ENCODE measurements at places on chromosomes 2 and 18.

DNA sequence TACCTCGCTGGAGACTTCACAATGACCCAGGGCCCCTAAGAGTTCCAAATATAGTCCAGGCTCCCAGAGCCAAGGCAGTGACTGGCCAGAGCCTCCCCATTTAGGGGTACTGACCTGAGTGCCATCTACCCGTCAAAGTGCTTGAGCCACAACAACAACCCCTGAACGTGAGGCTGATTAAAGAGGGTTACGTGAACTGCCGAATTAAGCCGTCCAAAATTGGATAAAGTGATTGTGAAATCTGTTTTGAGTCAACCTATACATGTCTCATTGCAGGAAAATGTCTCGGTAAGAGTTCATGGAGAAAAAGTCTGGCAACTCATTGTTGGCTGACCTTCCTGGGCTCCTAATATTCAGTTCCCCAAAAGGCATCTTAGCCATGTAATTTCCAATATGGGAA lies 116.3 kb downstream of the TTC32 start:
- DNase-seq = no peak

- peak; percentile 71 for DNase-seq
Measured at GRCh38 chr2:131673400-131674173, 145.9 kb downstream of the CCDC74A start.

DNA sequence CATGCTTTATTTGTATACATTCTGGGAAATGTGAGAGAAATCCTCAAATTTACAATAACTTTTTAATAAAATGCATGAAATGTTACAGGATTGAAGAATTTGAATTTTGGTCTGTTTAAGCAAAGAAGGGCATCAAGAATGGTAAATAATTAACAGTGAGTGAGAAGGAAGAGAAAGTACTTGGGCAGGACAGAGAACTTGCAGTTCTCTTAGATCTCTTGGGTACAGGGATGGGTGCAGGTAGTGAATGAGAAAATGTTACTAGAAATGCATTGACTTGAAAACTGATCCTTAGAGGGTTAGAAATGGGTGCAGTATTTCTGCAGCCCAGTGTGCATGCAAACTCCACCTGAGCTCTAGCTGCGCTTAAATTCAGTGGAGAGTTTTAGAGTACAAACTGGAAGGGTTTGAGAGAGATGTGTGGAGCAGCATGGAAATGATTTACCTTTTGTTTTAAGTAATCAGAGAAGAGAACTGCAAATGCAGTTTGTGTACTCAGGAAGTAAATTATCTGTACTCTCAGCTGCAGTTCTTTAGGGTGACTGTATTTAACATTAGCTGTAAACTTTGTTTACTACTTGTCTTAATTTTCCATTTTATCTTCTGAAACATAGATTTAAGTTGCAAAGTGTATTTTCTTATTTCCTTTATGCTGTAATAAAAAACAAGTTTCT lies 51.0 kb upstream of the RAB27B start:
- DNase-seq = no peak

GRCh38 chr2:163132850-163133249 lies 294.3 kb upstream of the KCNH7 start:
- no peak for DNase-seq

GRCh38 chr18:48656582-48656981 lies 117.8 kb downstream of the CTIF start:
- DNase-seq = no peak

GRCh38 chr2:184577056-184577455 lies 21.3 kb upstream of the ZNF804A start:
- no peak for DNase-seq

DNA sequence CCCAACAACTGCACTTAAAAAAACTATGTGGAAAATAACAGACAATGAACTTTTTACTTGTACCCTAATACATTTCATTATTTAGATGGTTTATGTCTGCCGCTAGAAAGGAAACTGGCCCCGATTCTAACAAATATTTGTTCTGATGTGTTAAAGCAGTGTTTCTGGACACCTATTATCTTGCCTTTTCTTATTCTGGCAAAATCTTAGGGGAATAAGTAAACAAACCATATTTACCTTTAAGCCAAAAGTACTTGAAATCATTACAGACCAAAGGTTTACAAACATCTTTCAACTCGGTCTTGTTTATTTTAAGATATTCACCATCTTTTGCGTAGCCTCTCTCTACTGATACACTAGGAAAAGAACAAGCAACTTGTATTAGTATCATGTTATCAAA lies 11.8 kb upstream of the DLX1 start:
- DNase-seq = no peak

GRCh38 chr2:226795281-226796011 lies 4.2 kb downstream of the IRS1 start:
- no peak for DNase-seq

- DNase-seq = no peak
Measured at GRCh38 chr18:73908323-73908722, 239.3 kb downstream of the FBXO15 start.

DNA sequence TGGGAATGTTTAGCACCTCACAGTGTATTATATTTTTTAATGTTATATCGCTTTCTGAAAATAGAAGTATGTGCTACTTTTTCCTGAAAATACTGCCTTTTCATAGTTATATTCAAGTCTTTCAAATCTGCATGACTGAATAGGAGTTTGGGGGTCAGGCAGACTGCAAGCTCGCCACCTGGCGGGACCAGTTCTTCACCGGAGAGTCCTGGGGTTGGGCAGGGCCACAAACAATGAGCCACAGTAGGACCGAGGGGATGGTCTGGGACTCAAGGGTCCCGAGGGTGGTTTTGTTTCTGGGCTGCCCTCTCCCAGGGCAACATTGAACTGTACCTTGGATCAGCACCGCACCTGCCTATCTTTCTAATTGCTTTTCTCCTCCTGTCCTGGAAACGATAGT lies 70.6 kb downstream of the VWA3B start:
- no peak for DNase-seq

DNA sequence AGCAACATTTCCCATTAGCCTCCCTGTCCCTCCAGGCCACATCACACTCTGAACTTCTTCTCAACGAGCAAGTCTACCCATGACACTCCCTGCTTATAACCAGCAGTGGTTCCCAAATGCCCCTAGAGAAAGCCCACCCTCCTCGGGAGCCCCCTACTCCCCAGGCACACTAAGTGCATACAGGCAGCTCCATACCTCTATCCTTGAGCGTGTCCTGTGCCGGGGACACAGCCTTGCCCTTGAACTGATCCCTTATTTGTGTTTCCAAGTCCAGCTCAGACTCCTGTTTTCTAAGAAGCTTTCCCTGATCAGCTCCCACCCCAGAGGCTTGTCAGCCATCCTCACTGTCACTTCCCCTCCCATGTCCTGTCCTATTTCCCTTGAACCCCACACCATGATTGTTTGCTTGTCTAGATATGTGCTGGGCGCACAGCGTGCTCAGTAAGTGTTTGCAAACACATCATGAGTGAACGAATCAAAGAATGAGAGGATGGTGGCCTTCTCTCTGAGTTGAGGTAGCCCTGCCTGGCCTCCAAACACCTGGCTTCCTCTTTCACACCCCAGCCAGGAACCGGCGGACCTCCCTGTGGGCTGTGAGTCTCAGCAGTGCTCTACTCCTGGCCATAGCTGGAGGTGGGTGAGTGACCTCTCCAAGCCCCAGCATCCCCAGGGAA lies 2.1 kb downstream of the TEX51 start:
- DNase-seq = no peak

GRCh38 chr2:172806493-172806892 lies 70.8 kb downstream of the RAPGEF4 start:
- no peak for DNase-seq

DNA sequence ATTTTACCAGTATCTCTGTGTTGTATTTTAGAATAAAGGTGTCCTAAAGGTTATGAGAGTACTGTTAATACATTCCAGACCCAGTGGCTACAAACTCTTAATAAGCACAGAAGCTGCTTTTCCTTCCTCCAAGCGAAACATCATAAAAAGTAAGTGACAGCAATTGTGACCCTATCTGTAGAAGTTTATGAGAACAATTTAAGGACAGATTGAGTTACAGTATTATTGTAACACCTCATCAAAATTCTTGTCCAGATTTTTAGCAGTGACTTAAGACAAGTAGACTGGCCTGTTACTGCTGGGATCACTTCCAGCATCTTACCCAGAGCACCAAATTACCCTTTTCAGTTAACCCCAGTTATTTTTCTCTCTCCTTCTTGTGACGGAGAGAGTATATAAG lies 154.6 kb downstream of the ERBB4 start:
- no peak for DNase-seq

- DNase-seq = no peak
Measured at GRCh38 chr2:42331569-42332284, 29.3 kb downstream of the COX7A2L start.

- DNase-seq = no peak
Measured at GRCh38 chr18:78180741-78181140, 798.9 kb upstream of the SALL3 start.

GRCh38 chr2:10439185-10439879 lies 8.8 kb downstream of the ODC1 start:
- no peak for DNase-seq

DNA sequence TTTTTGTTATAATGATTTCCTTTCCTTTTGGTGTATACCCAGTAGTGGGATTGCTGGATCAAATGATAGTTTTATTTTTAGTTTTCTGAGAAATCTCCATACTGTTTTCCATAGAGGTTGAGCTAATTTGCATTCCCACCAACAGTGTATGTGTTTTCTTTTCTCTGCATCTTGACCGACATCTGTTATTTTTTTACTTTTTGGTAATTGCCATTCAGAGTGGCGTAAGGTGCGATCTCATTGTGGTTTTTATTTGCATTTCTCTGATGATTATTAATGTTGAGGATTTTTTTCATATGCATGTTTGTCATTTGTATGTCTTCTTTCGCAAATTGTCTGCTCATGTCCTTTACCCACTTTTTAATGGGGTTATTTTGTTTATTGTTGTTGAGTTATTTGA lies 58.1 kb downstream of the ARHGAP25 start:
- DNase-seq = no peak

DNA sequence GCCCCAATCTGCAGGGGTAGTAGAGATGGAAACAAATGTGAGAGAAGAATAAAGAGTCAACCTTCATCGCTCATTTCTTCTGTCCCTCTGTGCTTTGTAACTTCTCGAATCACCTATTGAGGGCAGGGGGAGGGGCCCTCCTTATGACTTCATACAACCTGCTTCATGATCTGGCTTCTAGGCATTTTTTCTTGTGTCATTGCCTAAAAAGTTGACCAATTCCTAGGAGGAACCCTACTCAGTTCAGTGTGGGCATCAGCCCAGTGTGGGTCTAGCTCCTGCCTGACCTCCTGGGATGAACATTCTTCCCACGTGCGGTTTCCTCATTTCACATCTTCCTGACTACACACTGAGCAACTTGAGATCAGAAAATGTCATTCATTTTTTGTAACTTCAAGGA lies 46.3 kb upstream of the CREB1 start:
- DNase-seq = no peak

DNA sequence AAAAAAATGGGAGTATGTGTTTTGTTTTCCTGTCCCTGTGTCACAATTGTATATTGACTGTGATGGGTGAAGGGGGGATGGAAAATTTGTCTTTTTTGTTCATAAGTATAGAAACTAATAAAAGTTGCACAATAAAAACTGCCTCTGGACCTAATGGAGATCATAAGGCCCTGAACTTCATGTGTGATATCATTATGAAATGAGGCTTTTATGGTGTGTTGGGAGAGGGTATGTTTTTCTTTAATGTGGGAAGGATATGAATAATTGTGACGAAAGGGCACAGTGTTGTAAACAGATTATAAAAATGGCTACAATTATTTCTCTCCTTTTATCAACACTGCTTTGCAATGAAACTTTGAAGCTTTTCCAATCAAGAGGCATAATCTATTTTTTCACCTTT lies 1889.3 kb upstream of the CELF4 start:
- DNase-seq = no peak

DNA sequence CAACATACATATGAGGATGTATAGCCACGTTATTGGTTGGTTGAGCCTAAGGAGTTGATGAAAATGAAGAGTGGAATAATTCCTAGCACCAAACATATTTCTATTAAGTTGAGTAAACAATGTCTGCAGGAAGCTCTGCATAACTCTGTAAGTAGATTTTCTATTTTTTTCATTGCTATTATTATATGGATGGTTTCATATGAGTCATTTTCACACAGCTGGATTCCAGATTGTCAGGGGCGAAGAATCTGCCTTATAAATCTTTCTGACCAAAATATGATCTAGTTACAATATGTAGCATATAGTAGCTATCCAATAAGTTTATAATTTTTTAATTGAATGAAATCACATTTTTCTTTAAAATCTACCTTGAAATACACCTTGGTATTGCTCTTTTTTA lies 468.0 kb upstream of the PKDCC start:
- DNase-seq = no peak
